Activated T-cell treated with anti-CD3 and anti-CD28 coated beads for 24 hours (primary cell): ENCODE measurements at places on chromosomes 13 and 19.

GRCh38 chr19:33950091-33950750 is 153.6 kb downstream of the KCTD15 start:
- DNase-seq: no peak

GRCh38 chr13:77055158-77055557 is 28.2 kb upstream of the FBXL3 start:
- DNase-seq: no peak

DNA sequence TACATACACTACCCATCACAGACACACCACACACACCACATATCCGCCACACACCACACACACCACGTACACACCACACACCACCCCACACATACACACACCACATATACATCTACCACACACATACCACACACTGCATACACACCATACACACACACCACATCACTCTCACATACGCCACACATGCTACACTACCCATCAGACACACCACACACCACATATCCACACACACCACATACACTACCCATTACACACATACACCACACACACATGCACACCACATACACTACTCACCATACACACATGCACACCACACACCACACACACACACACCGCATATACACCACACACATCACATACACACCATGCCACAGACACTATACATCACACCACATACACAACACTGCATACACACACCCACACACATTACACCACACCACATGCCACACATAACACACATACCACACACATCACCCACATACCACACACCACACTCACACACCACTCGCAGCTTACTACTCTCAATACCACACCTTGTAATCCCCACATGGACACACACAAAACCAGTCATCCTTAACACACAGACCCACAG is 9.5 kb downstream of the ERFL start:
- DNase-seq: no peak

DNA sequence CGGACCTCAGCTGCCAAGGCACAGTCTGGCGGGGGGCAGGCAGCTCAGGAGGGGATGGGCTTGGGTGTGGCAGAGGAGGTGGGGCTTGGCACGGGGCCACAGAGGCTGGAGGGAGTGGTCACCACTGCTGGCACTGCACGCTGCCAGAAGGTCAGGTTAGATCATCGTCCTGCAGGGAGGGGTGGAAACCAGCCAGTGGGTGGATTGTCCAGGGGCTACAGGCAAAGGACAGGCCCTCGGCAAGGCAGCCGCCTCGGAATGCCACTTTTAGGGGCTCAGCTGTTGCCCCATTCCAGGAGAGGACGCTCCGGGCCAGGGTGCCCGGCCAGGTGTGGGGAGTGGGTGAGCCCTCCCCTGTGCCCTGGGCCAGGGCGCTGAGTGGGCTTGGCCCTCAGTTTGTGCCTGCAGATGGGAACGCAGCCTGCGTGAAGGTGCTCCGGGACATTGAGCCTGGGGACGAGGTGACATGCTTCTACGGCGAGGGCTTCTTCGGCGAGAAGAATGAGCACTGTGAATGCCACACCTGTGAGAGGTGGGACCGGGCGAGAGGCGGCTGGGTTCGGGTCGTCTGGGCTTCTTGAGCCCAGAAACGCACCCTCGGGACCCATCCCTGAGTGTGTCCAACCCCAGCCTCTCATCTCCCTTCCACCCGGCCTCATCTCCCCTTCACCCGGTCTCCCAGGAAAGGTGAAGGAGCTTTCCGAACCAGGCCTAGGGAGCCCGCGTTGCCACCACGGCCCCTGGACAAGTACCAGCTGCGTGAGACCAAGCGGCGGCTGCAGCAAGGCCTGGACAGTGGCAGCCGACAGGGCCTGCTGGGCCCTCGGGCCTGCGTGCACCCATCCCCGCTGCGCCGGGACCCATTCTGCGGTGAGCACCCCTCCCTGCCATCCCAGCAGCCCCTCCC is 6.4 kb downstream of the KMT5C start:
- DNase-seq: no peak

DNA sequence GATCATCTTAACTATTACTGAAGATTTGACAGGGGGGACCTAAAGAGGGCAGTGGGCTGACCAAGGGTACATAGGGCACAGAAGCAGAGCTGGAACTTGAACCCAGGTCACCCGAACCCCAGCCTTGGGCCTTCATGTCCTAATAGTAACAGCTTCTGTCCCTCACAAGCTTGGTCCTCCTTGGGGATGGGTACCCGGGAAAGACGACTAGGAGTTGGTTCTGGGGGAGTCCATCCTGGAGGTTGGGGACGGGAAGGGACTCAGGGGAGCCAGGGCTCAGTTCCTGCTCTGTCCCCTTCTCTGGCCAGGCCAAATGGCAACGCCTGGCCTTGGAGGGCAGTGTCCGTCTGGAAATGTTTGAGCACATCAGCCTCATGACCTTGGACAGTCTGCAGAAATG is 39.6 kb upstream of the CYP4F8 start:
- no peak for DNase-seq

DNA sequence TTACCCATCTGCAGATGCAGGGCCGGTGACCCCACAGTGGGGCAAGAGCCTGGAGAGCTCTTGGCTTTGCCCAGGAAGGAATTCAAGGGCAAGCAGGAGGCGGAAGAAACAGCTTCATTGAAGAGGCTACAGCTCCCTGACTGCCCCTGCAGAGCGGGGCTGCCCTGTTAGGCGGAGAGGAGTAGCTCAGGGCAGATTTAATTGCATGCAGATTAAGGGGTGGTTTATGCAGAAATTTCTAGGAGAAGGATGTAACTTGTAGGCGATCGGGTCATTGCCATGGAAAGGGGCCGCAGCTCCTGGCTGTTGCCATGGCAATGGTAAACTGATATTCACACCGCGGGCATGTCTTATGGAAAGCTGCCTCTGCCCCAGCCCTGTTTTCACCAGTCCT is 94.1 kb downstream of the ATP11A start:
- DNase-seq: no peak

- no peak for DNase-seq
Measured at GRCh38 chr13:43297967-43298678, 274.7 kb downstream of the DNAJC15 start.

DNA sequence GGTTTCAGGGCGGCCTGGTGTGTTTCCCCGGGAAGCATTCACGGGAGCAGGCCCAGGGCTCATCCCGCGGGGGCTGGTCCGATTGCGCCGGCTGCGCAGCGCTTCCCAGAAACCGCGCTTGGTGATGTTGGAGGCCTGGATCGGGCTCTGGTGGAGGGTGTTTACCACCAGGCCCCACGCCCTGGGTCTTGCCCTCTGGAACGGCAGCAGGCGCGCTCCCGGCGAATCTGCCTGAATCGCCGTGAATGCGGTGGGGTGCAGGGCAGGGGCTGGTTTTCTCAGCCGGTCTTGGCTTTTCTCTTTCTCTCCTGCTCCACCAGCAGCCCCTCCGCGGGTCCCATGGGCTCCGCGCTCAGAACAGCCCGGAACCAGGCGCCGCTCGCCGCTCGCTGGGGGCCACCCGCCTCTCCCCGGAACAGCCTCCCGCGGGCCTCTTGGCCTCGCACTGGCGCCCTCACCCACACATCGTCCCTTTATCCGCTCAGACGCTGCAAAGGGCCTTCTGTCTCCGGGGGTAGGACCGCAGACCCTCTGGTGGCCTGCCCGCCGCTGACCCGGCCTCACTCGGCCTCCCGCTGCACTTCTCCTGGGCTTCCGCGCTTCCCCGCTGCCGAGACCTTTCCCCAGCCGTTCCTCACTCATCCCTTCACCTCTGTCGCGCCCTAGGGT is 69.4 kb upstream of the GJB6 start:
- DNase-seq: no peak

GRCh38 chr19:18776736-18777135 is 14.4 kb downstream of the COMP start:
- no peak for DNase-seq

- DNase-seq: no peak
Measured at GRCh38 chr19:13190781-13191540, 40.8 kb downstream of the IER2 start.

DNA sequence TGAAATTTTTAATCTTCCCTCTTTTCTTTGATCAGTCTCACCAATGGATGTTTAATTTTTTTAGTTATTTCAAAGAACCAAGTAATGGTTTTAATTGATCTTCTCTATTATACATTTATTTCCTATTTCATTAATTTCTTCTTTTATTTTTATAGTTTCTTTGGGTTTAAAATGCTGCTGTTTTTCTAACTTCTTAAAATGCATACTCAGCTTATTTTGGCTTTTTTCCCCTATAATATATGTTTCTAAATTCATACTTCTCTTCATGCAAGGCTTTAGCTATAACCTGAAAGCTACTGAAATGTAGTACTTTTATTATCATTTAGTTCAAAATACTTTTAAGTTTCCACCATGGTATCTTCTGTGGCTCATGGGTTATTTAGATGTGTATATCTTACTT is 53.9 kb downstream of the ANKRD10 start:
- no peak for DNase-seq

DNA sequence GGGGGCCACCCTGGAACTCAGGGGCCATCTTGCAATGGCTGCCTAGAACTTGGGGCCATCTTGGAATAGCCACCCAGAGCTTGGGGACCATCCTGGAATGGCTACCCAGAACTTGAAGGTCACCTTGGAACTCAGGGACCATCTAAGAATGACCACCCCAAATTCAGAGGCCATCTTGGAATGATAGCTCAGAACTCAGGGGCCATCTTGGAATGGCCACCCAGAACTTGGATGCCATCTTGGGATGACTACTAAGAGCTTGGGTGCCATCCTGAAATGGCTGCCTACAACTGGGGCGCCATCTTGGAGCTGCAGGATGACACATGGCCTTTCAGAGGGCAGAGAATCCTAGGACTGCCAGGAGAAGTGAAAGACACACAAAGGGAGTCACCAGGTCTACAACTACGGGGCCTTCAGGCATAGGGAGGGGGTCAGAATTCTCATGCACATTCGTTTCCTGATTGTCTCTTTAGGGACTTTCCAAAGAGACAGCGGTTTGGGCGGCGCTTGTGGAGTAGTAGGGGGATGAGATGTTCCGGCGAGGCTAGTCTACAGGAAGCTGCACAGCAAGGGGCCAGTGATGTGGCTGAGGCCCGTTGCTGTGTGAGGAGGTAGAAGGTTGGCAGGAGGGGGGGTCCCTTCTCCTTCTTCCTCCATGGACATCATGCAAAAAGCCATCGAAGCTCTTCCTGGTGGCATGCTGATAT is 125.0 kb downstream of the IER2 start:
- DNase-seq: no peak

DNA sequence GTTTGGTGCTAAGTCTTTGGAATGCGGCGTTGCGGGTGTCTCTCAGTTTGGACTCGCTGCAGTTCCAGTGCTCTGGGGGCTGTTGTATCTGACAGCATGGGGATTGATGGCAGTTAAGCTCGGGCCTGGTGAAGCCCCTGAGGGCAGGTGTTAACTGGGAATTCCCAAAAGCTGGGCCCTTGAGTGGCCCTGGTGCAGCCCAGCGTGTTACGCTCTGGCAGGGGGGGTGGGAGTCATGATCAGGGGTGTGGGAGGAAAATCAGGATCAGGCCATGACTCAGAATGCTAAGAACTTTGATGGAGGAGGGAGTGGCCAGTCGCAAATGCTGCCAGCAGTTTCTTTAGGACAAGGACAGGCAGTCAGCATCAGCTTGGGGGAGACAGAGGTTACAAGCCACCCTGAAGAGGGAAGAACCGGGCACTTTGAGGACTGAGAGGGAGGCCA is 19.6 kb downstream of the AP2A1 start:
- no peak for DNase-seq

DNA sequence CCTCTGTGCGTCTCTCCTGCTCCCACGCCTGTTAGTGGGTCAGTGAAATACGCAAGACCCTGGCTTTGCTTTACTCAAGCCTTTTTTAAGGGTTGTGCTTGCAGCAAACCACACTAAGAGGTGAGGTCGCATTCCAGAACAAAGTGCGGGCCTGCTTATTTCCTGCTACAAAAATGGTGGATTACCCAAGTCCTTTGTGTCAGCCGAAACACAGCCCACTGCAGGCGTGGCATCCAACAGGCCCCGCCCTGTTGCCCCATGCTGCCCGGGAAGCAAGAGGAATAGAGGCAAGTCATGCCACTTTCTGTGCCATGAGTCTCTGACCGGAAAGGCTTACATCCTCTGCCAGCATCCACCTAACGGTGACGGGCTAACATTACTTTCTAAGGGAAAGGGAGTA is 7.7 kb upstream of the IRS2 start:
- DNase-seq: no peak

GRCh38 chr19:8393871-8394250 is 3.7 kb downstream of the RAB11B start:
- DNase-seq: no peak

- no peak for DNase-seq
Measured at GRCh38 chr19:31676271-31677004, 327.2 kb upstream of the TSHZ3 start.

GRCh38 chr19:44723952-44724319 is 24.6 kb upstream of the BCL3 start:
- DNase-seq: peak; percentile 72

DNA sequence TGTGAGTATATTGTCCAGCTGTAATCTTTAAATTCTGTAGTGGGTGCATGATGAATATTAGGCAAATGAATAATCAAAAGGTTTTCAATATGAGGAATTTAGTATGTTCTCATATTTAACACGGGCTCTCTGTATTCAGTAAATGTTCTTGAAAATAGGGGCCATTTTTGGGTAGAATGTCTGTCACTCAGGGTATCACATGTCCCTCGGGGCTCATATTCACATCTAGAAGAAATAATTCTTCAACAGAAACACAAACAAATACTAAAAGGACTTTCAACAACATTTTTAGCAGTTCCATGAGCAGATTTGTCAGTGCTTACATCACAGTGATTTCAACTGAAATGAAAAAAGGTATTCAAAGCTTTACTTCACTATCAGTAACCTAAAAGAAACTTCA is 1388.4 kb upstream of the MIR17HG start:
- no peak for DNase-seq

DNA sequence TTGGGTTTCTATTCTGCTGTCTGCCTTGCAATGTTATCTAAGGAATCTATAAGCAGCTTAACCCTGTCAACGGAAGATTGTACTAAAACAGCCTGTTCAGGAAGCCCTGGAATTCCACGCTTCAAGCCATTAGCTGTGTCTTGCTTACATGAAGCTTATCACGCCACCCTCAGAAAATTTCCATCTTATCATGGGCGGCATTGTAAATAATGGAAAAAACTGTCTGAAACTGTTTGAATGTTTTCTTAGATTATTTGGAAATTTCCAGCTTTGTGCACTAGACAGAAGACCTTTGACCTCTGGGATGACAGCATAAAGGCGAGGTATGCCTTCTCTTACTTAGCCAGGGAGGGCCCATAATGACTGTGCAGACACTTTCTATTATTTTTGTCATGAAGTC is 319.7 kb downstream of the KCNRG start:
- no peak for DNase-seq

GRCh38 chr13:75079226-75079625 is 402.7 kb downstream of the TBC1D4 start:
- no peak for DNase-seq

DNA sequence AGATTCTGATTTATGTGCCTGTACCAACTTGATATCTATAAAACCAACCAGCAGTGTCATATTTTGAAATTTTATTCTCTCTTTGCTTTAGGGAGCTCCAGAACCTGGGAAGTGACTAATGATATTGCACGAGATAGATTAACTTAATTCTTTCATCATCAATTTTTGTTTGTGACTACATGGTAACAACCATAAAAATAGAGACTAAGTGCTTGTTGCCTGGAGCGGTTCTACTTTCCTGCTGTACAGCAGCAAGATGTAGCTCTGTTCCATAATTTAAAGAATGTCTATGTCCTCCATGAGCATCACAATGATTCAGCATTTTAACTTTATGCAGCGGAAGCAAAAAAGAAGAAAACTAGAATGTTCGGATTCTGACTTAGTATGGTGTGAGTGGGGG is 275.6 kb downstream of the KLF5 start:
- DNase-seq: no peak
